ENCODE measurements at places on chromosomes 7 and 10.

DNA sequence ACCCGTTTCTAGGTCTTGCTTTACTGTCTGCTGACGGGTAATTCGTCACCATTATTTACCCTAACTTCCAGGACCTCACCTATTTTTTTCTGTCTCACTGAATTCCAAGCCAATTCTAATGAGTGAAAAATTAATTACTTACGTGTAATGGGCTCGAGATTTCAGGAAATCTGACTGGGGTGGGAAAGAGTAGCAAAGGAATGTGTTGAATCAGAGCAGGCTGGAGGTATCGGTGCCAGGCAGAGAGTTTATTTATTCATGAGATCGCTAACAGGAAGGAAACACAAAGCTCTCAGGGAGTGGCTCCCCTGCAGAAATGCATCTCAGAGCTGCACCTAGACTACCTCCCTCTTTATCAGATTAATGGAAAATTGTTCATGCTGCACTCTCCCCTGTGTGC, 4.0 kb upstream of the DIP2C start:
- H3K27ac ChIP-seq: no peak overlapping the region
- no peaks in the 10 kb centered on the region for H3K4me1 ChIP-seq
- H3K27me3 ChIP-seq: no peaks in the 10 kb centered on the region
- no peak overlapping the region for H3K4me3 ChIP-seq
- no peak for DNase-seq

GRCh38 chr10:7773845-7774801, 13.7 kb downstream of the KIN start:
- DNase-seq: peak; percentile 17
- H3K27me3 ChIP-seq: no peaks in the 10 kb centered on the region
- no peaks in the 10 kb centered on the region for H3K4me1 ChIP-seq
- no peak overlapping the region for H3K27ac ChIP-seq
- H3K4me3 ChIP-seq: no peak overlapping the region
- no peaks in the 10 kb centered on the region for H3K36me3 ChIP-seq

- H3K27me3 ChIP-seq: no peaks in the 10 kb centered on the region
- DNase-seq: no peak
- H3K27ac ChIP-seq: no peak overlapping the region
- no peaks in the 10 kb centered on the region for H3K36me3 ChIP-seq
- H3K4me3 ChIP-seq: no peak overlapping the region
Observed at GRCh38 chr10:91311601-91312381, 91.3 kb downstream of the PCGF5 start.

- H3K27ac ChIP-seq: no peak overlapping the region
- H3K36me3 ChIP-seq: no peaks in the 10 kb centered on the region
- no peak for DNase-seq
- no peak overlapping the region for H3K4me3 ChIP-seq
- no peaks in the 10 kb centered on the region for H3K27me3 ChIP-seq
Observed at GRCh38 chr10:120327675-120328074, 129.4 kb upstream of the PLPP4 start.

- no peaks in the 10 kb centered on the region for H3K27me3 ChIP-seq
- peaks cover 7% of the 10 kb centered on the region for H3K4me1 ChIP-seq
- H3K4me3 ChIP-seq: no peak overlapping the region
- no peaks in the 10 kb centered on the region for H3K36me3 ChIP-seq
- H3K27ac ChIP-seq: no peak overlapping the region
- no peak for DNase-seq
Observed at GRCh38 chr7:5384618-5385017, 39.0 kb downstream of the TNRC18 start.

DNA sequence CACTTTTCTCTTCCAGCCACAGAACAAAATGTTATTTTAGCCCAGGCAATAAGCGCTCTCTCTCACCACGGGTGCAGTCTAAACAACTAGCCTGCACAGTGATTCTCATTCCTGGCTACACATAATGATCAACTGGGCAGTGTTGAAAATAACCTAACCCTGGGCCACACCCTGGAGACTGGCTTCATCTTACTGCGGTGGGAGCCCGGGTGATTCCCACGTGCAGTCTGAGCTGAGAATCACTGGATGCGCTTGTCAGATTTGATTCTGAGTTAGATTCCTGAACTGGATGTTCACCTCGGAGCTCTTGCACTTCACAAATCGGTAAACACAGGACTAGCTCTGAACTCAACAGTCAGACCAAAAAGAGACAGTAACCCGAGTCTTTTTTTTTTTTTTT, 14.9 kb downstream of the ZC3HAV1 start:
- no peak overlapping the region for H3K27ac ChIP-seq
- DNase-seq: no peak
- H3K4me3 ChIP-seq: no peak overlapping the region
- H3K36me3 ChIP-seq: no peaks in the 10 kb centered on the region

DNA sequence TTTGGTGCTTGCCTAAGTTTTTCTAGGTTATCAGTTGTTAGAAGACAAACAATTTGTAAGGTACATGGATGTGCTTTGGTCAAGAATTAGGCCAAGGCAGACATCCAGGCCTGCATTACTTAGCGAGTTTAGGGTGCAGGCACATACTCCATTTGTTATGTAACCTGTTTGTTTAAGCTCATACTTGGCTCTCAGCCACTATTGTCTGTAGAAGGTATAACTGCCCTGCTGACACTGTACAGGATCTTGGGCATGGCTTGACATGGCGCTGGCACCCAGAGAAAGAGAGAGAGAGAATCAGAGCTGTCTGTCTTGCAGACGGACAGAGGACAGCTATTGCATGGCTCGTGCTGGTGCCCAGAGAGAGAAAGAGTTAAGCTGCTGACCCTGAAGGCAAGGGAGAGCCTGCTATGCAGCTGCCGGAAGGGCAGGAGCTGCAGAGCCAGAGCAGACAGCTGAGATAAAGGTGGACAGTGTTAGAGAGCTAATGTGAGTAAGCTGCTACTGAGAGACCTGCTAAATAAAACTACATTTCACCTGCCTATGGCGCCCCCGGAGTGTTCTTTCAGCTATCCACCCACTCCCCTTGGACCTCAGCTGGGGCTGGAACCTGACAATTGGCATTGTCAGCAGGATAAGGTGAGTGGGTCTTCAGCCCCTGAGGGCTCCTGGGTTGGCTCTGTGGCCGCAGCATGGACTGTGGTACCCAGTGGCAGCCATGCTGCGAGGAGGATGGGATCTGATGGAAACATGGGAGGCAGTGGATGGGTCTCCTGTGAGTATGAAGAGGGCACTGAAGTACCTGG, 120.9 kb upstream of the TMEM106B start:
- H3K4me3 ChIP-seq: no peak overlapping the region
- H3K27me3 ChIP-seq: no peaks in the 10 kb centered on the region
- H3K36me3 ChIP-seq: no peaks in the 10 kb centered on the region

DNA sequence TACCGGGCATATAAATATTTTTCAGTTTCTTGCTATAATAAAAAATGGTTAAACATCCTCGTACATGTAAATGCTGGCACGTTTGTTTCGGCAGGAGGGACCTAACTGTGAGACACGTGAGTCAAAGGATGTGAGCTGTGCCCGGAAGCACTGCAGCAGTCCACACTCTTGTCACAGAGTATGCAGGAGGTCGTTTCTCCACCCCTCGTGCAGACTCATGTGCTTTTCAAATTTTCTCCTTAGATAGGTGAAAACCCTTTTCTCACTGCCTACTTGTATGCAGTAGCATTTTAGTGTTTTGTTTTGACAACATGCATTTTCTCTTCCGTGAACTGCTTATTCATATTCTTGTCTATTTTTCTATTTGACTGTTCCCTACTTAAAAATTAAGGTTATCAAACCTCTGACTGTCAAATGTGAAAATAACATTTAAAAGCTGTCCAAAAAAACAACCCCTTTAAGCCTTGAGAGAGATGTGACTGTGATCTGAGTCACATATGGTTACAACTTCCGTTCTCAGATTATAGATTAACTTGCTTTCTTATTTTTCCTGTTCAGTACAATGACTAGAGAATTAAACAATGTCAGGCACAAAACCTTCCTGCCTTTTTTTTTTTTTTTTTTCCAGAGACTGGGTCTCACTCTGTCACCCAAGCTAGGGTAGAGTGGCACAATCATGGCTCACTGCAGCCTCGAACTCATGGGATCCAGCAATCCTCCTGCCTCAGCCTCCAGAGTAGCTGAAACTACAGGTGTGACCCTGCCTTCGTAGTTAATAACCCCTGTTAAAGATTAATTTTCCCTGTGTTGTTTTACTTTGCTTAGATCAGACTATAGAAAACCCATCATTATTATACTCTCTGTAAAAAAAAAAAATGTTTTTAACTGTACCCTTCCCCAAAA, 45.1 kb downstream of the DPY19L1 start:
- no peaks in the 10 kb centered on the region for H3K27me3 ChIP-seq
- no peak for DNase-seq
- no peak overlapping the region for H3K27ac ChIP-seq
- H3K36me3 ChIP-seq: no peaks in the 10 kb centered on the region
- H3K4me3 ChIP-seq: no peak overlapping the region

DNA sequence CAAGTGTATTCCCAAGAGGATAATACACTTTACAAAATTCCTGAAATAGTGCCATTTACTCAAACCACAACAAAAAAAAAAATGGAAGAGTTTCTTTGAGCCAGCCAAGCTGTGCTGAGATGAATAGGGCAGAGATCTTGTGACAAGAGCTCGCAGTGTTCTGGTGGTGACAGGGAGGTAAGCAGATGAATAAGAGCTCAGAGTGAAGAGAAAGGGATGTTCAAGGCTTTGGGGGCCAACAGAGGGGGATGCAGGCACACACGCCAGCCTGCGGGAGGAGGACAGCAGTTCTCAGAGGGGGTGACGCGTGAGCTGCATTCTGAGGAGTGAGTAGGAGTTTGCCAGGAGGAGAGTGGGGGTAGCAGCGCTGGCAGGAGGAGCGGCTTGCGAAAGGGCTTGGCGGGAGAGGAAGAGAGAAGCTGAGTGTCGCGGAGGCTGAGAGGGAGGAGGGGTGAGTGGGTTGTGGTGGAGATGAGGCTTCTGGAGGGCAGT, 194.4 kb upstream of the IMMP2L start:
- no peaks in the 10 kb centered on the region for H3K4me1 ChIP-seq
- no peaks in the 10 kb centered on the region for H3K36me3 ChIP-seq
- H3K4me3 ChIP-seq: no peak overlapping the region
- peak; percentile 85 for DNase-seq
- H3K27ac ChIP-seq: peak overlapping the region; percentile 37

DNA sequence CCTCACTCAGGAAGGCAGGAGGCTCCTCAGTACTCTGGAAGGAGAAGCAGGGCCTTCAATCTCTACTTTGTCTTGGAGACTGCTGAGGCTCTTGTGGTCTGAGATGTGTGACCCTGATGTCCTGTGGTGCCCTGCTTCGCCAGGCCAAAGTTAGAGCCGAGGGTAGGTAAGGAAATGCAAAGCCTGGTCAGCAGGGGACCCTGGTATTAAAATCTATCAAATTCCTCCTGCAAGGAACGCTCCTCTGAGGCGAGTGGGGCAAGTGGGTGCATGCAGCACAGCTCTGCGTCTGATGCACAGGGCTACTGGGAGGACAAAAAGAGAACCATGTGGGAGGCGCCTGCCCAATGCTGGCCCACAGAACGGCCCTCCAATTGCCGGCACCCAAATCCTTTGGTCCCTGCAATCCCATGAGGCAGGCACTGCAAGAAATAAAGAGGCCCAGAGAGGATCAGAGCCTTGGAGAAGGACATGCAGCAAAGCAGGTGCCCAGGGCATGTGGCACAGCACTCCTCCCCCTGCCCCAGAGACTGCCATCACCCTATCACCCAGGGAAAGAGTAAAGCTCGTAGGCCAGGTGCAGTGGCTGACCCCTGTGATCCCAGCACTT, 23.1 kb upstream of the ZMIZ1 start:
- H3K27me3 ChIP-seq: no peaks in the 10 kb centered on the region
- H3K4me1 ChIP-seq: no peaks in the 10 kb centered on the region
- no peak overlapping the region for H3K4me3 ChIP-seq
- no peak overlapping the region for H3K27ac ChIP-seq

- DNase-seq: no peak
- H3K36me3 ChIP-seq: no peaks in the 10 kb centered on the region
- H3K27ac ChIP-seq: peak overlapping the region; percentile 36
- peaks cover 7% of the 10 kb centered on the region for H3K4me1 ChIP-seq
- H3K4me3 ChIP-seq: no peak overlapping the region
- H3K27me3 ChIP-seq: no peaks in the 10 kb centered on the region
Observed at GRCh38 chr7:107998660-107999480, 4.1 kb downstream of the LAMB1 start.

DNA sequence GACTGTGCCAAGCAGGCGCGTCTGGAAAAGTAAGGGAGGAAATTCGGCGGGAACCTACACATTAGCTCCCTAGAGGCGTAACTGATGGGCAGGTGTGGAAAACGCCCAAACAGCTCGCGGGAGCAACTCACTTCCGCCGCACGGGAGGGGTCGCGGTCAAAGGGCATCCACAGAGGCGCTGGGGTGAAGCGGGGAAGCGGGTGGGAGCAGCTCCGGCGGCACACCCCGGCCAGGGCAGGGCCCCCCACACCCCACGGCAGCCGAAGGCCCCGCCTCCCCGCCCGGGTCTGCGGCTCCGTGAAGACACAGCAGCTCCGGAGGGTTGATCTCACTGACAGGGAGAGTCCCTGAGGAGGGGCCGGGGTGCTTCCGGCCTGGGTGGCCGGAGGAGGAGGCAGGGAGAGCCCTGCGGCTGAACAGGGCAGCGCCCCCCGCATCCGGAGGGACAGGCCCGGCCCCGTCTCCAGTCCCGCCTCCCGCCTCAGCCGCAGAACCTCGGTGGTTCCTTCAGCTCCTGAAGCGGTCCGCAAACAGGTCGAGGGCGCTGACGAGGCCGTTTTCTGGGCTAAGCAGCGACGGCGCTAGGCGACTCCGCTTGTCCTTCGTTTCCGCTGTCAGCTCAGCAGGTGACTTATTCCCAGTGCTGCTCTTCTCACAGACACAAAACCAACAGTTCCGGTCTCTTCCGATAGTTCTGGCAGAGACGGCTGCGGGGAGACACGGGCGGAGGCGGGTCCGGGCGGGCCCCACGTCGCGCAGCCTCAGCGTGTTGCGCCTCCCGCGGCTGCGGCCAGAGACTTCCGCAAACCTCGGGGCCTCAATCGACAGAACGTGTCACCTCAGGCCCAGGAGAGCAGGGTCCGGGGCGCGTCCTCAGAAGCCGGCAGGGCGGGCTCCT, 276.1 kb downstream of the DNAJB6 start:
- H3K27ac ChIP-seq: no peak overlapping the region
- no peaks in the 10 kb centered on the region for H3K27me3 ChIP-seq
- H3K36me3 ChIP-seq: no peaks in the 10 kb centered on the region

DNA sequence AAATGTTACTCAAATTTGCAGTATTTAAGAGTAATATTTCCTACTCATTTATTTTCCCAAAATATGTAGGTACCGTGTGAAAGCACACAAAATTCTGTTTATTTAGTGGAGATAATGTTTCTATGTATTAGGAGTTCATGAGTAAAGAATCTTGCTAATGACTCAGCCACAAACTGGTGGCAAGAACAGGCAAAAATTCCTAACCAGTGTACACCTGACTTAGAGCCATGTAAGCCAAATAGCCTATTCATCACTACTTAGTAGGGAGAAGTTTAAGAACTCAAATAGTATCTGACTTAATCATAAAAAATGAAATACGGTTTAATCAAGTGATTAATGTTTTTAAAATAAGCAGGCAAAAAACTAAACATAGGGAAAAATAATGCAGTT, 169.0 kb downstream of the SRPK2 start:
- H3K4me3 ChIP-seq: no peak overlapping the region
- H3K27ac ChIP-seq: no peak overlapping the region
- DNase-seq: no peak
- no peaks in the 10 kb centered on the region for H3K27me3 ChIP-seq
- no peaks in the 10 kb centered on the region for H3K4me1 ChIP-seq

Measured in uterus (tissue), 4 donors.